Ovary (tissue), 10 donors: ENCODE measurements at places on chromosomes 4 and X.

DNA sequence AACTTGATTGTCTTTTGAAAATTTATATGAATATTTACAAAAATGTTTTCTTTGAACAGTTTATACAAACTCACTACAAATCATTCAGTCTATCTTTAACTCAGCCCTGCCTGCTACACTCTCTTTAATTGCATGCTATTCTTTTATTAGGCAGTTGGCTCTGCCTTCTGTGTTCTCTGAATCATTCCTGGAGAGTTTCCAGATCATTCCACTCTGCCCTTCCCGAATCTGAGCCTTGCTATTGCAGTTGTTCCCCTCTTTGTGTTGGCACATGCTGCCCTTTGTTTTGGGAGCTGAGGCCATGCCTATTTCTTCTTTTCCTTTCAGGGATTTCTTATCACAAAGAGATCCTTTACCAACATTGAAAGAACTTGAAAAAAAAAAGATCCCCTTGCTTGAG is 8.7 kb upstream of the TECRL start:
- DNase-seq = no peak

DNA sequence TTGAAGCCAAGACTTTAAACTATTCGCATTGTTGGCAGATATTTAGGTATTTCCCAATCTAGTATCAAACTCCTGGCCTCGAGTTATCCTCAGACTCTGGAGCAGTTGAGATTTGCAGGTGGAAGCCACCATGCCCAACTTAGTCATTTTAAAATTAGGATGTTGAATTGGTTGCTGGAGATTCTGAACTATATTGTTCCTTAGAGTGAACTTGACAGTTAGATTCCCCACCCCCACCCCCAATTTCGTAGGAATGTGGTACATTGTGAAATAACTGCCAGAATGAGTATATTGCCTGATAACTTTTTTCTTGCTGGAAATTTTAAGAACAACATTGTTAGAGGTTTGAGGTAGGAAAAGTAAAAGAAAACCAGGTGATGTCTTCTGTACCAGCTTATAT is 2.3 kb downstream of the NOCT start:
- no peak for DNase-seq

GRCh38 chr4:94253036-94253435 is 45.4 kb downstream of the SMARCAD1 start:
- no peak for DNase-seq

GRCh38 chr4:72842323-72842722 is 227.2 kb downstream of the COX18 start:
- DNase-seq = no peak
